ENCODE measurements at places on chromosomes 12 and 14.

GRCh38 chr14:98269533-98269932, 1002.5 kb downstream of the BCL11B start:
- DNase-seq: no peak

GRCh38 chr12:120264904-120265472, 542 bp downstream of the PXN start:
- DNase-seq: no peak

- no peak for DNase-seq
Measured at GRCh38 chr14:92459950-92460421, 53.6 kb upstream of the RIN3 start.

- DNase-seq: no peak
Measured at GRCh38 chr12:51793201-51793600, 55.3 kb downstream of the FIGNL2 start.

GRCh38 chr14:24576771-24577170, 721 bp upstream of the CTSG start:
- DNase-seq: no peak

GRCh38 chr12:116603546-116604177, 44.5 kb downstream of the MAP1LC3B2 start:
- DNase-seq: no peak

- DNase-seq: no peak
Measured at GRCh38 chr14:74610199-74610865, 1.7 kb downstream of the LTBP2 start.

DNA sequence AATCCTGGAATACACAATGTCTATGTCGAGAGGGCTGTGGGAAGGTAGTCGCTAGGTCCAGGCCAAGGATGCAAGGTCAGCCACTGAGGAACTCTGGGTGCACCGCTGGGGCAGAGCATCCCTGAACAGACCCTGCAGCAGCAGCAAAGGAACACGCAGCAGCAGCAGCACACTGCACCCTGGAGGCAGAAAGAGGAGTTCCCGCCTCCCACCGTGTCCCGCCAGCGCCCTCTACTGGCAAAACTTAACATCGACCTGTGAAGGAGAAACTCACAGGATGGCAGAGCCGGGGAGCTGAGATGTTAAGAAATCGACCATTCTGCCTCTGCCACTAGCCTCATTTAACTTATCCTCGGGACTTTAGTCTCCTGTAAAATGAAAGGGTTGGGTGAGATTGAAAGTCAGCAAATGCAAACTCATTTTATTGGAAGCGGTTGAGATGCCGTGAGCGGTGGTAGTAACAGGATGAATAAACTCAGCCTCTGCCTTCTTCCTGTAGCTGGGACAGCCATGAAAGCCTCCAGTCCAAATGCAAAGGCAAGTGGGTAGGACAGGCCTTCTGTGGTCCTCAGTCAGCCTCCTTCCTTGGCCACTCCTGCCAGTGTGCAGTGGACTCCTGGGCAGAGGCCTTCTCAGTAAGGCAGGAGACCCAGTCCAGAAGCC, 45.6 kb downstream of the STAB2 start:
- peak; percentile 61 for DNase-seq

DNA sequence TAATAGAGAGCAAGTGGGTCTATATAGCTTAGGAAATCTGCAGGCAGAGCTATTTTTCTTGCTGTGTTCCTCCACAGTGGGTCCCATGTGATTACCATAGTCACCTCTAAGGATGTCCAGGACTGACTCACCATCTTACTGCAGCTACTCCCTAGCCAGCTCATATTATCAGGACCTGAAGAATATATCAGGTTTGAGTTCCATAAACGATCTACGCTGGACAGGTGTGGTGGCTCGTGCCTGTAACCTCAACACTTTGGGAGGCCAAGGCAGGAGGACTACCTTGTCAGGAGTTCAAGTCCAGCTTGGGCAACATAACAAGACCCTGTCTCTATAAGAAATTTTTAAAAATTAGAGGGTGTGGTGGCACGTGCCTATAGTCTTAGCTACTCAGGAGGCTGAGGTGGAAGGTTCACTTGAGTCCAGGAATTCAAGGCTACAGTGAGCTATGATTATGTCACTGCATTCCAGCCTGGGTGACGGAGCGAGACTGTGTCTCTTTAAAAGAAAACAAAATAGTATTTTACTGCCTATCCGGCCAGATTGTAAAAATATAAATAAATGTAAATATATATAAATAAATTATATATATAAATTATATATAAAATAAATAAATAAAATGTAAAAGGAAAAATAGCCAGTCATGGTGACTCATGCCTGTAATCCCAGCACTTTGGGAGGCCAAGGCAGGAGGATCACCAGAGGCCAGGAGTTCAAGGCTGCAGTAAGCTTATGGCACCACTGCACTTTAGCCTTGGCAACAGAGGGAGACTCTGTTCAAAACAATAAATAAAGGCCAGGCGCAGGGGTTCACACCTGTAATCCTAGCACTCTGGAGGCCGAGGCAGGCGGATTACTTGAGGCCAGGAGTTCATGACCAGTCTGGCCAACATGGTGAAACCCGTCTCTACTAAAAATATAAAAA, 6.9 kb upstream of the SPRYD4 start:
- DNase-seq: no peak

- no peak for DNase-seq
Measured at GRCh38 chr12:6643569-6644256, 3.5 kb downstream of the ACRBP start.

DNA sequence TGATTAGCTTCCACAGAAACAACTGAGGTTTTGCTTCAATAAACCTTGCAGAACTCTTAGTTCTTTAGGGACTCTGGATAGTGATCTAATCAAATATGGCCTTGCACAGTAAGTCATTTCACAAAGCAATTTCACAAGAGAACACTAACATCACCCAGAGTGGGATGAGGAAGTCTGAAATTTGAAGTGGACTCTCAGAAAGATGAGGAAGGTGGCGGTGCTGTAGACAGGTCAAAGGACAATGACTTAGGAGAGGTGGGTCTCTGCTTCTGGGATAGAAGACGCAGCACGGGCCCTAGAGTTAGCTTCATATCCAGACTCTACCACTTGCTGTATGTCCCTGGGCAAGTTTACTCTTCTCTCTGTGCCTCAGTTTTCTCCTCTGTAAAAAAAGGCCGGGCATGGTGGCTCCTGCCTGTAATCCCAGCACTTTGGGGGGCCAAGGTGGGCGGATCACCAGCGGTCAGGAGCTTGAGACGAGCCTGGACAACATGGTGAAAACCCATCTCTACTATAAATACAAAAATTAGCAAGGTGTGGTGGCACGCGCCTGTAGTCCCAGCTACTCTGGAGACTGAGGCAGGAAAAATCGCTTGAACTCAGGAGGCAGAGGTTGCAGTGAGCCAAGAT, 18.9 kb downstream of the FOS start:
- no peak for DNase-seq

DNA sequence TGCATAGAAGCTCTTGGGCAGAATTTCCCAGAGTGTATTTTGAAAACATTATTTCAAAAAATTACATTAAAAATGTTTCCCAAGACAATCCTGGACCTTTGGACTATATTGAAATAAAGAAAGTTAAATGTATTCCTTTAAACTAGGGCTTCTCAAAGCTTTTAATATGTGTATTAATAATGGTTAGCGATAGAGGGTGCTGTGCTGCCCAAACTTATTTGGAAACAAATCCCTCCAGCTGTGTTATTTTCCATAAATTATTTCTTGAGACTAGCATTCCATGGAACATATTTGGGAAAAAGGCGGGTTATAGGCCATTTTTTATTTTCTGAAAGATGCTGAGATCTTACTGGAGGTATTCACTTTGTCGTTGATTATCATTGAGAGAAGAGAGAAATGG, 397.8 kb upstream of the MIS18BP1 start:
- DNase-seq: no peak

DNA sequence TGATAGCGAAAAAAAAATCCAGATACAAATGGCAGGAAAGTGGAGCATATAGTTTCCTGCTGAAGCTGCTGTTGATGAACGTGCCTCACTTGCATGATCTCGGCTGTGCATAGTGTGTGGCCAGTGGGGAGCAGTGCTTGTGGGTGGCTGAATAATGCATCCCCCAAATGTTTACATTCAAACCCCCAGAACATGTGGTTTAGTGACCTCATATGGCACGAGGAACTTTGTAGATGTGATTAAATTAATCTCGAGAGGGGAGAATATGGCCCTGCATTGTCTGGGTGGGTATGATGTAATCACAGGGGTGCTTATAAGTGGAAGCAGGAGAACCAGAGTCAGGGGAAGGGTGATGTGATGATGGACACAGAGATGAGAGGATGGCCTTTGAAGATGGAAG, 425.0 kb downstream of the TMEM121 start:
- DNase-seq: no peak

- DNase-seq: no peak
Measured at GRCh38 chr12:39752482-39753137, 133.0 kb upstream of the ABCD2 start.

DNA sequence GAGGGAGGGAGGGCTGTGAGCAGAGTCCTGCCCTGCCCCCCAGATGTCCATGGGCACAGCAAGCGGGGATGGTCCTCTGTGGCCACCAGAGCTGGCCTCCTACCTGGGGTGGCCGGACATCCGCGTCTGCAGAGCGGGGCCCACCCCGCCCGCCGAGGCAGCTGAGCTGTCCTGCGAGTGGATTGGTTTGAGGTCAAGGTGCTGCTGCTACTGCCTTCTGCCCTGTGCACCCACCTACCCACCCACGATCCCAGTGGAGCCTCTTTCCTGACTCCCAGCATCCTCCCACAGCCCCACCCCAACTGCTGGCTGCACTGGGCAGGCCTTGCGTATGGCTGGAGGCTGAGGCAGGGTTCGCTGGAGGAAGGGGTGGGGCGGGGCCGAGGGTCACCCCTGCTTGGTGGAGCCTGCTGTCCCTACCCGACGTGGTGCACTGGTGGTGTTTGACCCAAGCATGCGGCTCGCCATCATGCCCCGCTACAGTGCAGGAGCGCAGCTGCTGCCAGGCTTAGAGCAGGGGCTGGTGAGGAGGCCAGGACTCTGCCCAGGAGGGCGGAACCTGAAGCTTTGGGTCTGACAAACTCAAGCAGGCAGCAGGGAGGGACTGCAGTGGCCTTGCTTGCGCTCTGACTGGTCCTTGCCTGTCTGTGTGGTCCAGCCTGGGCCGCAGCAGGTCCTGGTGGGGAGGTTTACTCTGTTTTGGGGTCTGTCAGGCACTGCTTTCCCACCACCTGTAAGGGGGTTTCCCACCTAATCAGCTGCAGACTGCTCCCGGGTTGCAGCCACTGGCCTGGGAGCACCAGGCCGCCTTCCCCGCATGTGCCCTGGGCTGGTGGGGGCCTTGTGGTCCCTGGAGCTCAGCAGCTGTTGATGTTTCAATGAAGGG, 23.7 kb downstream of the CEP170B start:
- no peak for DNase-seq

DNA sequence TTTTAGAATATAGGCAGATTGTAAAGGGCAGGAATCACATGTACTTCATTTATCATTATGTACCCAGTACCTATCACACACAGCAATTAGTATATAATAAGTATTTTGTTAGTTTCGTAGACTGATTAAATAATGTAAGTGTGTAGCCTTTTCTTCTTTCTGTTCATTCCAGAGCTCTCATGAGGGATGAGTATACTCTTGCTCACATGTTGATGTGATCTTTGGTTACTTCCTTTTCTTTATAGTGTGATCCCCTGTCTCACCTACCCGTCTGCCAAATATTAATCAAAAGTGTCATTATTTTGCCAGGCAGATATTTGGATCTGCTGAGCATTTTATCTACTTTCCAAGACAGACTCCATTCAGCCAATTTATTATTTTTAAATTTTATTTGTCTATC, 156.1 kb downstream of the PCNX1 start:
- DNase-seq: no peak

- DNase-seq: no peak
Measured at GRCh38 chr12:93668919-93669418, 8.2 kb upstream of the CRADD start.

DNA sequence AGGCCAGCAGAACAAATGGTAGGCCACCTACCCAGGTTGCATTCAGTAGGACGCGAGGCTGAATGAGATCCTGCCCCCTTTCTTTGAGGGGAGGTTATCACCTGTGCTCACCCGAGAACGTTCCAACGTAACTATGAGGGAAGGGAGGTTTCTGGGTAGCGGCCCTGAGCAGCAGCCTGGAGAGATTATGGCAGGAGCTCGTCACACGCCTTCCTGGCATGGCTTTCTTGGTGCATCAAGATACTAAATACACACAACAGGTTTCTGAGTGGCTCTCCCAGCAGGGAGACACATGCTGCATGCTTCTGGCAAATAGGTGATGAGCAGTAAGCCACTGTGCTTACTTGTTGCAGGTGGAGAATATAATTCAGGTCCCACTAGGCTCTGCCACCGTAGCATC, 147.7 kb downstream of the CALM1 start:
- no peak for DNase-seq

- DNase-seq: no peak
Measured at GRCh38 chr12:93109551-93110203, 180.6 kb upstream of the EEA1 start.

DNA sequence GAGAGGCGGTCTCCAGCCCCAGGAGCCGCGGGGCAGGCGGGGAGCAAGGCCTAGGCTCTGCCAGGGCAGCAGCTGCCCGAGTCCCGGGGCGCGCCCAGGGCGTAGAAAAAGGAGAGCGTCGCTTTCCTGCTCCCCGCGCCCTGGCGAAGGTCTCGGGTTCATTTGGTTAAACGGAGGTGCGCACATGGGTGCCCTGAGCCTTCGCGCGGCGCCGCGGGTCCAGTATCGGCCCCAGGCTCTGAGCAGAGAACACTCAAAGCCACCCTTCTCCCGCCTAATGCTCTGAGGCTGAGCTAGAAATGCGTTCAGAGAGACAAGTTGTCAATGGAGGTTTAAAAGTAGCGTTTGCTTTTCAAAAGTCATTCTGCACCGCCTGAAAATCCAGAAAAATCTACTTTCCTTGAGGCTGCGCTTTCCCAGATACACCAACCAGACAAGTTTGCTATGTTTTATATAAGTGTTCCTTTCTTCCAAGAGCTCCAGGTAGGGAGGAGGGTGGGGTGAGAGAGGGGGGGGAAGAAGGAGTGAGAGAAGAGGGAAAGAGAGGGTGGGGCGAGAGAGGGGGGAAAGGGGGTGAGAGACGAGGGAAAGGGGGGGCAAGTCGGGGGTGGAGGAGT, 1.5 kb downstream of the TMEM132C start:
- no peak for DNase-seq

DNA sequence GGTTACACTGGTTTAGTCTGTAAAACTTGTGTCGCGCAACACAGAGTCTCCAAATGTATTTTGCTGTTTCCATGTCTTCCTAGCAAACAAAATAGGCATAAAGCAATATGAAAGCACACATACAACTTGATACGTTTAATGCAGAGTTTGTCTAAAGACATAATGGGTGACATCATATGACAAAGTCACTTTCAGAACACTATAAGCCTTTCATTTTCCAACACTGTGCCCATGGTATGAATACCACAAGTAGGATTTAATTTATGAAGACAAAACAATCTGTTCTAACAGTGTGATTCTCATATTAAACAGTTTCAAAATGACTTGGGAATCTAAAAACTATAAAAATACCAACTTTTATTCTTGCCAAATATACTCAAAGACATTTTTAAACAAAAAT, 58.4 kb downstream of the PTPN21 start:
- DNase-seq: no peak

GRCh38 chr12:112309797-112310196, 72.4 kb downstream of the HECTD4 start:
- DNase-seq: no peak

GRCh38 chr14:88351966-88352691, 29.1 kb upstream of the KCNK10 start:
- DNase-seq: peak; percentile 57

Data from NCI-H2029 (cell line).